ENCODE measurements at places on chromosomes 7 and 10.

GRCh38 chr10:49322371-49323170 lies 23.6 kb downstream of the C10orf71 start:
- DNase-seq, result no peak

- no peak for DNase-seq
These were observed 550.6 kb downstream of the GLRX3 start for GRCh38 chr10:130686689-130687300.

GRCh38 chr7:117848941-117849340 lies 24.3 kb downstream of the CTTNBP2 start:
- DNase-seq, result no peak

DNA sequence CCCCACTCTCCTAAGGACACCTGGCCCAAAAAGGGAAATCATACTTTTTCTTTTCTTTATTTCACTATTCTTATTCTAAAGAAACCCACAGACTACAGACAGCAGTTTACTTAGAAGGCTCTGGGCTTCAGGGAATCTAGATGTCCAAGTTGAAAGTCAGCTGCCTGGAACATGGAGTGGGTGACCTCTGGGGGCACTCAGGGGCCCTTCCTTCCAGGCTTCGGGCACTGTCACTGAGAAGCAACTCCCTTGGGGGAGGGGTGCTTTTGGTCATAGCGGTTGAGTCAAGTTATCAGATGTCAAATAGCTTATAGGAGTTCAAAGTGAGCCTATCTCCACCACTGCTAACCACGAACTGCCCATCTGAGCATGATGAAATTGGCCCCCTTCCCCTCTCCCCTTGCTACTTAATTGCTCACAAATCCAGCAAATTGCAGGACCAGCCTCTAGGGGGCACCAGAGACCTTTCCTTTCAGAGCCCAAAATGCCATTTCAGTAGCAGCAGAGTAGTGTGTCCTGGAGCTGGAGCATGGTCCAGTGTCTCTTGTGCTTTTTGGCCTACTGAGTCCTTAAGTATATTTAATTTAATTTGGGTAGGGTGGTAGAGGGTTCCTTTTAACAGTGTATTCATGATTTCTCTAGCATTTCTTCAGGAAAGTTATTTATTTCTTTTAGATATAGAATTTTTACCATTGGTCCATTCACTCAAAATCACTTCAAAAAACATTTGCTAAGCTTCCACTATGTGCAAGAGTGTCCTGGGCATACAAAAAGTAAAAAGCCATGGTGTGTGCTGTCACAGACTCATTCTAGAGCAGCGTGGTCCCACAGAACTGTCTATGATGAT lies 463.8 kb downstream of the KCNMA1 start:
- no peak for DNase-seq

- DNase-seq, result no peak
These were observed 362.8 kb upstream of the MBL2 start for GRCh38 chr10:53135213-53135896.

- no peak for DNase-seq
These were observed 293.2 kb upstream of the NFE2L3 start for GRCh38 chr7:25858525-25859411.

- DNase-seq, result no peak
These were observed 37.3 kb downstream of the TWIST1 start for GRCh38 chr7:19080093-19080492.

DNA sequence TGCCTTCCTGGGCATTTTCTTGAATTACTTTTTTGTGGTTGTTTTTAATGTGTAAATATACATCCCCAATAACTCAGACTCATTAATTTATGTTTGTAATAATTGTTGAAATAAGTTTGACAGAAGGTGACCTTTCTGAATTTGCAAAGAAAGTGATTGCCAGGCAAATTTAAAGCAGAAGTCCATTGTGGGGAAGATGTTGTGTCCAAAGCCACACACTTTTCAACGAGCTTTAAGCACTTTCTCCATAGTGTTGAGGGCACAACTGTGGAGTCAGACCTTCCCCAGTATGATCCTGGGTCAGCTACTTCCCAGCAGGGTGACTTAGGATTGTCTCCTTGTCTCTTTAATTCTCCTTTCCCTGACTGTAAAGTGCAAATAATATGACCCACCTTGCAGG lies 52.5 kb downstream of the PTPRE start:
- DNase-seq, result no peak

DNA sequence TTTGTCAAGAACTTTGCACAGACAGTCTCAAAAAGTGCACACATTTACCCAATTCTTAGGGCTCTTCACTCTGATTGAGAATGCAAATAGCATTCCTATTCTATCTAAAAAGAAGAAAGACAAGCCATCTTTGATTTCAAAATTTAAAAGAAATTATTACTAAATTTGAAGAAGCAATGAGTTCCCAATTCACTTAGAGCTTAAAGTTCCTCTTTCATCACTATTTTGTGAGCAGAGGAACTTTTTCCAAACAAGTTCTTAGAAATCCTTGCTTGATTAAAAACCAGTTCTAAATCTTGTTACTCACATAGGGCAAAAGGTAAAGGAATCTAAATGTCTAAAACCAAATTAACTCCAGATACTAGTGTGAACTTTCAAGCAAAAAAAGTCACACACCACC lies 56.4 kb downstream of the TBXAS1 start:
- no peak for DNase-seq

All from substantia nigra (tissue), 51 donors.